ENCODE measurements at places on chromosomes 6 and 20. TPM values are rescaled to one million over a fixed set of nuclear protein-coding genes. Genes with fewer than 3 reads are reported as not detected.

Gene PROKR2
- not detected for total RNA-seq

Gene CAPN11
- not detected for total RNA-seq

Gene OR10C1
- total RNA-seq: not detected

Gene CYP24A1
- total RNA-seq: not detected

Gene ABHD16B
- not detected for total RNA-seq

Gene KCNQ2
- not detected for total RNA-seq

Gene C4B
- 6.0 TPM for total RNA-seq
